Stimulated activated CD4-positive, alpha-beta T cell treated with anti-CD3 and anti-CD28 coated beads, Interleukin-2, amount 100 ng/mL, for 24 hours (primary cell): ENCODE measurements at places on chromosomes 13 and 19.

DNA sequence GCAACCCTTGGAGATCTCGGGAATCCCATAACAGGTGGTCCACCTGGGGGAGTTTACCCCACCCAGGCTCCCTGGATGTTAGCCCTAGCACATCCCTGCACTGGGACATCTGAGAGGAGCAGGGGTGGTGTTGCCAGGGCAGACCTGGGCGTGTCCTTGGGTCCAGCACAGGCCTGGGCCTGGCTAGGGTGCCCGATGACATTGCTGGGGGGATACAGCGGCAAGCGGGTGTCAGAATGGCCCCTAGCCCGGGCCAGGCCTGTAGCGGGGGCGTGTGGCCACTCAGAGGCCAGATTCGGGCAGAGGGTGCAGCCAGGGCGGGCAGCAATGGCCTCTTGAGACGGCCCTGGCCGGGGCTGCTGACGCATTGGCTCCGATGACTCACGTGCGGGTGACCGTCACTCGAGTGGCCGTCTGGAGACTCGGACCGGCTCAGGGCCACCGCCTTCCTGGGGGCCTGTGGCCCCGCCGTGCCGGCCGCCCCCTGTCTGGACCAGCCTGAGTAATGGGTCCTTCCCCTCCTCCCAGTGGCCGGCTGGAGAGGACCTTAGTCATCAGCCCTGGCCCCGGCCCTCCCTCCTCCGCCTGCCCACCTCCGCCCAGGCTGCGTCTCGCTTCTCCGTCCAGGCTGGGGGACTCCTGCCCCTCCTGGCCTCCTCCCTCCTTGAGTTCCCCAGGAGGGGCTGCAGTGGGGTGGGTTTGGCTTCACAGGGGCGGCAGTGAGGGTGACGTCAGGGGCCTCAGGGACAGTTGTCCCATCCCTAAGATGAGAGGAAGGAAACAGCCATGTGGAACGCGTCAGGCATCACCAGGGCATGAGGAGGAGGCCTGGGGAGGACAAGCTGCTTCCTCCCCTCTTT lies 23.2 kb upstream of the CRTC1 start:
- no peak for DNase-seq

- no peak for DNase-seq
Measured at GRCh38 chr19:7788178-7788932, 25.3 kb downstream of the CLEC4M start.

- no peak for DNase-seq
Measured at GRCh38 chr19:48363500-48363809, 285 bp downstream of the TMEM143 start.

DNA sequence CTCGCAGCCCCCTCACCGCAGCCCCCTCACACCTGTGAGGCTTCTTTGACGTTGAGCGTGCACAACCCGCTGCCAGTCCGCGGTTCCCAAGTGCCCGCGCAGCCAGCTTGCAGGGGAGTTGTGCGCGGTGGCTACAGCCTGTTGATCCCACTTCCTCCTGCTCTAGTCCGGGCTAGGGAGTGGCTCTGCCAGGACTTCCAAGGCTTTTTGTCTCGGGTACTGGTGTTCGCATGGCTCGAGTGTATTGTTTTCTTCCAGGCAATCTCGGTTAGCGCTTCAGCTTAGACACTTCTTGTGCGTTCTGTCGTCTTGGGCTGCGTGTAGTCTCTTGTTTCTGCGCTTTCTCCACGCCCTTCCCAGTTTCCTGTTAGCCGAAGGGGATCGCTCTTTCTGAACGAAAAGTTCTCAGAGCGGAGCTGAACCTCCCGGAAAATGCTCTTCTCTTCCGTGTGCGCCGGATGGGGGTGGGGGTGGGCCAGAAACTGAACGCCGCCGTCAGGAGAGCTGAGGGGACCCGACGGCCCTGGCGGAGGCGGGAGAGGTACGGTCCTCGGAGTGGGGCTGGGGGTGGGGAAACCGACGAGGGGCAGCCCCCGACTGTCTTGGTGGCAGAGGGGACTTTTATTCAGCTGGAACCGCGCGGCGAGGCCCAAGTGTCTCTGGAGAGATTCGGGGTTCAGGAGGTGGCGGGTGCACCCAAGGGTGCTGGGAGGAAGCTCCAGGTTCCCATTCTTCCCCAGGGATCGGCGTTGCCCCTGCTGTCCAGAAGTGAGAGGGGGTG lies 697 bp upstream of the DGKH start:
- DNase-seq, result peak; percentile 53

- peak; percentile 98 for DNase-seq
Measured at GRCh38 chr19:13986348-13986904, 19.7 kb downstream of the RFX1 start.

GRCh38 chr19:30625947-30626625 lies 253.9 kb downstream of the ZNF536 start:
- no peak for DNase-seq

- no peak for DNase-seq
Measured at GRCh38 chr19:48493718-48494401, 17.8 kb downstream of the LMTK3 start.

DNA sequence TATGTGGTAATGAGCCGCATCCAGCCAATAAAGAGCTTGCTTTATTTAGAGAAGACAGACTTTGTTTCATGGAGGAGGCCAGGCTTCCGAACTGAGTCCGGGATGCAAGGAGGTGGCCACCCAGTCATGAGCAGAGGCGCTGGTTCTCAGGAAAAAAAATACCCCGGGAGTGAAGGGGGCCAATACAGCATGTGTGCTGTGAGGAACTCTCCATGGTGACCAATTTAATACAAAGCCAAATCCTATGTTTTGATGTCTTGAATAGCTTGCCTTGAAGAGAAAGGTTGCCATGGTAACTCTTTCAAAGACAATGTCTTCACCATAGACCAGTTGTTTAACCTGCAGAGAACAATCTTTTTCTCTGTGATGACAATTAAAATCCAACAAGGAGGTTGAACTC lies 43.4 kb upstream of the PDCD5 start:
- no peak for DNase-seq
